ENCODE measurements at places on chromosomes 2 and 18.

DNA sequence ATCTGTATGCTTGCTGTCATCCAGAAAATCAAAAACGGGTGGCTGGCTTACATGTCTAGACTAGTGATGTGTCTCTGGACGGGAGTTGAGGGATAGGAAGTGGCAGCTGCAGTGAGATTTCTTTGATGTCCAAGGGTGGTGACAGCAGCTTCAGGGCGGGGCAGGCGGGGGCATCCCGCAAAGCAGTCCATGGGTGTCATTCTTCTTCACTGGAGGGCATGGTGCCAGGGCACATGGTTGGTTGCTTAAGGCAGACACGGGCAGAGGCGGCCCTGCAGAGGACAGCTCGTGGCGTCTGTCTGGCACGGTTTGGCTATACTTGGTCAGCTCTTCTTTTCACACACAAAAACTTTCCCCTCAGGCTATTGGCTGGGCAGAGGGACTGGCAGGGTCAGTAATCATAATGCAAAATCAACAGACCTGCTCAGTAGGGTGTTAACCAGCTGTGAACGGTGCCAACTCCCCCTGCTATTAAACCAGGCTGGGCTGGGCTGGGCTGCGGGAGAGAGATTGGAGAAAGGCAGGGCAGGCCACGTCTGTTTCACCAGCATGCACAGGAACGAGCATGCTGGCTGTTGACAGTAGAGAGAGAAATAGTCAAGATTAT is 63.7 kb downstream of the COL4A3 start:
- DNase-seq: no peak

DNA sequence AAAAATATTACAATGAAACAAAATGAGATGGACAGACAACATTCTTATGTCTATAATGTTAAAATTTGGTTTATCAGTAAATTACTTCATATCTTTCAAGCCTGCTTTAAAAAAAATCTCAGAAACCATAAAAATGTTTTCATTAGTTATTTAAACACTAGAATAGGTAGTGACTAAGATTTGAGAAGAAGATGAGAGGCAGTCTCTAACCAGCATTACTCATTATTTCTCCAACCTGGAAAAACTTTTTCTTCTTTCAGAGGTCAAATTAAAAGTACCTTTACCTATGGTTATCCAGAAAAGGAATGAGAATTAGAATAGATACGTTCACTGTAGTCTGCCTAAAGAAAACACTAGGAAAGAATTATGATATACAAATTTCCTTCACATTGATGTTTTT is 50.3 kb downstream of the IKZF2 start:
- no peak for DNase-seq

- no peak for DNase-seq
Observed at GRCh38 chr2:10355471-10356438, 53.1 kb downstream of the HPCAL1 start.

DNA sequence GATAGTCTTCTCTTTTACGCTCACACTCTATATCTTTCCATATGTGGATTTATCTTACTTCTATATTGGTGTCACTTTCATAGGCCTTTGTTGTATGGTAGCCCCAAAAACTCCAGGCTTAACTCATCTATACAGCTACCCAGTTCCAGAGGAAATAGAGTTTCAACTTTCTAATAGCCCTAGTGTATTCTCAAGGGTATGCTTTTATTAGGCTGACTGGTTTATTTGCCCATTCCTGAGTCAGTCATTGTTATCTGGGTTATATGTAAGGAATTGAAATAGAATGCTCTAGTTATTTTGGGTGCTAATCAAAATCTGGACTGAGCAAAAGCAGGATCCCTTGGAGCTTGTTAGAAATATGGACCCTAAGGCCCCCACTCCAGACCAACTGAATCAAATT is 307.4 kb upstream of the KCNJ3 start:
- no peak for DNase-seq

Measured in inflammatory macrophage (primary cell).